Activated CD8-positive, alpha-beta memory T cell treated with anti-CD3 and anti-CD28 coated beads for 1 hour (primary cell): ENCODE measurements at places on chromosomes 6 and 20.

DNA sequence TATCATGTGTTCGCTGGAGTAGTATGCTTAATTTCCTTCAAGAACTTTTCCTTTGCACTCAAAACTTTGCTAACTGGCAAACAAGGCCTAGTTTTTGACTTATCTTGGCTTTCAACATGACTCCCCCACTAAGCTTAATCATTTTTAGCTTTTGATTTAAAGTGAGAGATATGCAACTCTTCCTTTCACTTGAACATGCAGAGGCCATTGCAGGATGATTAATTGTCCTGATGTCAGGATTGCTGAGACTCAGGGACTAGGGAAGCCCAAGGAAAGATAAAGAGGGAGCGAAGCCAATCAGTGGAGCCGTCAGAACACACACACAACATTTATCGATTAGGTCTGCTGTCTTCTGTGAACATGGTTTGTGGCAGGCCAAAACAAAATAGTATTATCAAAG lies 491.4 kb downstream of the CBLN4 start:
- no peak for DNase-seq

DNA sequence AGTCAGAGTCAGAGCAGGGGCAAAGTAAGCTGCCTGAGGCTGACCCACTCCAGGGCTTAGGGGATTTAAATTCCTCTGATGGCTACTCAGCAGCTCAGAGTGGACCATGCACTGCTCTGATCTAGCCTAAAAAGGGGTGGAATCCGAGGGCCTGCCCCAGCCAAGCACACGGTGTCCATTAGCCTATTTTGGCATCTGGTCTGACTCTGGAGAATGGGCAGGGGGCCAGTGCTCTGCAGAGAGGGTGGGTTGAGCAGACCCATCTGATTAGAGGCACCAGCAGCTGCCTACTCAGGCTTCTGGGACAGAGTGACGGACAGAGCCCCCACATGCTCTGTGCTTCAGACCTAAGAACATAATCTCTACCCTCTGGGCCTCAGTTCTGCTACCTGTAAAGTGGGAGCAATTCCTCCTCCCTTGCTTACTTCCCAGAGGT lies 25.9 kb upstream of the TGM2 start:
- DNase-seq, result no peak

- DNase-seq, result no peak
Measured at GRCh38 chr6:150307520-150307919, 61.3 kb upstream of the IYD start.

GRCh38 chr6:39420300-39421265 lies 98.1 kb upstream of the KCNK16 start:
- DNase-seq, result no peak

- no peak for DNase-seq
Measured at GRCh38 chr6:35008858-35009257, 119.8 kb downstream of the ANKS1A start.

DNA sequence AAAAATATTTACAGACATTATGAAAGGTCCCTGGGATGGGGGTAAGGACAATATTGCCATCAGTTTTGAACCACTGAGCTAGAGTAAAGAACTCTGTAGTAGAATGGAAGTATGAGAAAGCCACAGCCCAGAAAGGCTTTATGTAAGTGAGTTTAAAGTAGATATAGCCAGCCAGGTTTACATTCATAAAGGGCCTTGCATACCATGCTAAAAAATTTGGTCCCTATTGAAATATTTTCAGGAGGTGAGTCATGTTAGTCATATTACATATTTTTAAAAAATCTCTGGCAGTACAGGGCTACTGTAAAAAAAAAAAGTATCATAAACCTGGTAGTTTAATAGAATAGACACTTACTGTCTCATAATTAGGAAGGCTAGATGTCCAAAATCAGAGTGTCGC lies 3.5 kb downstream of the ZKSCAN8 start:
- DNase-seq, result no peak

DNA sequence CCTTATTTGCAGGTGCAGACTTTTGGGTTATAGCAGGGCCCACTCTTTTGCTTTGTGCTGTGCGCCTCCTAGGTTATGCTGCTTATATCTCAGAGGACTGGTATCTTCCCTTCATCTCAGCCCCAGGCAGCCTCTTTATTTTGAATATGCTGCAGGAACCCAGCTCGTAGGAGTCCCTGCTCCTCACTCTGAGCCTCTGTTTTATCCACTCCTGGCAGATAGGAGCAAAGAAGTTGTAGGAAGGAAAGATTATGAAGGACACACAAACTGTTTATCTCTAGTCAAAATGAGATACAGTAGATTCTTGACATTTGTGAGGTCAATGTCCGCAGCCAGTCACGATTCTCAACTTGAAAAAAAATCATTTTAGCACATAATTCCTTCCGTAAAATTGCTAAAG lies 15.6 kb downstream of the L3MBTL3 start:
- DNase-seq, result no peak

DNA sequence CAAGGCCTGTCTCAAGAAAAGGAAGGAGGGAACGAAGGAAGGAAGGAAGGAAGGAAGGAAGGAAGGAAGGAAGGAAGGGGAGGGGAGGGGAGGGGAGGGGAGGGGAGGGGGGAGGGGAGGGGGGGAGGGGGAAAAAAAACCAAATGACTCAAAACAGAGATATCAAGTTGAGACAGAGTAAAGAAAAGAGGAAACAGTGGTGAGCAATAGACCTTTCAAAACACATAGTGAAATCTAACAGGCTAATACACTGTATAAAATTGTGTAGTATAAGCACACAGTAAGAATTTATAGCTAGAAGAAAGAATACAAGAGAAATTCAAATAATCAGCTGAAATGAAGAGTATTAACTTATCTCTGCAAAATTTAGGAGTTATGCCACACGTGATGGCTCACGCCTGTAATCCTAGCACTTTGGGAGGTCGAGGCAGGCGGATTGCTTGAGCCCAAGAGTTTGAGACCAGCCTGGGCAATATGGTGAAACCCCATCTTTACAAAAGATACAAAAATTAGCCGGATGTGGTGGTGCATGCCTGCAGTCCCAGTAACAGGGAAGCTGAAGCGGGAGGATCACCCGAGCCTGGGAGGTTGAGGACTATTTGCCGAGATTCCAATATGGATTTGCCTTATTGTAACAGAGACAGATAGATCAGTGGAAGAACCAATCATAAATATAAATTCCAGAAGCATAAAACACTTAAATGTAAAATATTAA lies 123.2 kb downstream of the PRND start:
- DNase-seq, result no peak

DNA sequence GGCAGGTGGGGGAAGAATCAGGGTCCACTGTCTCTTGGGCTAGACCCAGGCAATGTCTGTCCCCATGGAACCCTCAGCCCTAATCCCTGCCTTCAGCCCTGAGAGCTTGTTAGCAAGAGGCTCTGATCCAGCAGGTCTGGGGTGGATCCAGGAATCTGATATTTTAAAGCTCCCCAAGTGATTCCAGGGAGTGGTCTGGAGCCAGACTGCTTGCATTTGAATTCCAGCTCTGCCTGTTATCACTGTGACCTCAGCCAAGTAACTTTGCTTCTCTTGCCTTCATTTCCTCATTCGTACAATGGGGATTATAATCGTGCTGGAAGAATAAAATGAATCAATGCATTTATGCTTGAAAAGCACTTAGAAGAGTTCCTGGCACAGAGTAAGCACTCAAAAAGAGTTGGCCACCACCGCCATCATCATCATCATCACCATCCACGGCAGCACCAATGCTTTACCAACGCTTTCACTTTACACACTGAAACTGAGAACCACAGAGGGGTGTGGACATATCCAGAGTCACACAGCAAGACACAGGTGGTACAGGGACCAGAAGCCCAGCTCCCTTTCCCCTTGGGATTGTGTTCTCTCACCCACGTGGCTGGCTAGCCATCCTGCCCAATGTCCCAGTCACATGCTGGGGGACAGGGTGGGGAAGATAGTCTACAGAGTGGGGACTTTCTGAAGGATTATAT lies 75.7 kb upstream of the RALY start:
- DNase-seq, result no peak

GRCh38 chr20:14696937-14697336 lies 359.5 kb upstream of the FLRT3 start:
- no peak for DNase-seq

DNA sequence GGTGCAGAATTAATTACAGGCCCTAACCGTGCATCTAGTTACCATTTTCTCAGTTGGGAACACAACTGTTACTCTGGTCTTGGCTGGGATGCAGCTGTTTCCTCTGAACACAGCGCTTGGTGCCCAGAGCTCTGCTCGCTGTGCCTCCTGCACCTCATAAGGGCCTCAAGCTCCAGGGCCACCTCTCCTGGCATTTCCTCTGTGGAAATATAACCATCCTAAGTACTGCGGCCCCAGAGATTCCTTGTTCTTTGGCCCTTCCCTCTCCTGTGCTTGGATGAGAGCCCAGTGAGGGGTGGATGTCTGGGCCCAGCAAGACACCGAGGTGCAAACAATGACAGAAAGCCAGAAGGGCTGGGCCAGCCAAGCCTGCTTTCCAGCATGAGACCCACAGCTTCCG lies 169.9 kb upstream of the CST7 start:
- no peak for DNase-seq

DNA sequence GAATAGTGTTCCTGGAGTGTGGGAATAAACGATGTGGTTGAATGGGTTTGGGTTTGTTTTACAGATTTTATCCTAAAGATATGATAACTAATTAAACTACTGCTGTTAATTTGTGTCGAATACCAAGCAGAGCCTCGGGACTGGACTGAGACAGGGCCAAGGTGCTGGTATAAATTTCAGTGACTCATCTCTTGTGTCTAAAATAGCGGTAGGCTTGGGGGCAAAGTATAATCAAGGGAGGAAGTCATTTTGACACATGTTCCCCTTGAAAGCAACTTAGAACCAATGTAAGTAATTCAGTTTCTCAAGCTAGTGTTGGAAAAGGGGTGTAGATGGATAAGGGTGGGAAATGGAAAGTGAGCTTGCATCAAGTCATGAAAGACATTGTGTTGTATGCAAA lies 108.4 kb downstream of the PLCB4 start:
- no peak for DNase-seq

DNA sequence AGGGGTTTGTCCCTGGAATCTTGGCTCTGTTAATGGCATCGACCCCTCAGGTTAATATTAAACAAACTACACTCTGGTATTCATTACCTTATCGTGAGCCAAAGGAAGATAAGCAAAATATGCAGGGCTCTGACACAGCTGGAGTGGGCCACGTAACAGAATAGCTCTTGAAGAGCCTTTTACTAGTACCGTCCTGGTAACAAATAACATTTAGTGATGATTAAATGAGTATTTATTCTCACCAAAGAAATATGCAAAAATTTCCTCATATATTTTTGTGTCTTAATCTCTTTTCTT lies 20.1 kb upstream of the UTRN start:
- no peak for DNase-seq

- DNase-seq, result no peak
Measured at GRCh38 chr6:26301638-26302037, 63.4 kb upstream of the BTN3A2 start.

GRCh38 chr20:41170386-41171105 lies 33.2 kb downstream of the PLCG1 start:
- DNase-seq, result no peak

GRCh38 chr20:38833857-38834164 lies 28.3 kb downstream of the PPP1R16B start:
- no peak for DNase-seq

DNA sequence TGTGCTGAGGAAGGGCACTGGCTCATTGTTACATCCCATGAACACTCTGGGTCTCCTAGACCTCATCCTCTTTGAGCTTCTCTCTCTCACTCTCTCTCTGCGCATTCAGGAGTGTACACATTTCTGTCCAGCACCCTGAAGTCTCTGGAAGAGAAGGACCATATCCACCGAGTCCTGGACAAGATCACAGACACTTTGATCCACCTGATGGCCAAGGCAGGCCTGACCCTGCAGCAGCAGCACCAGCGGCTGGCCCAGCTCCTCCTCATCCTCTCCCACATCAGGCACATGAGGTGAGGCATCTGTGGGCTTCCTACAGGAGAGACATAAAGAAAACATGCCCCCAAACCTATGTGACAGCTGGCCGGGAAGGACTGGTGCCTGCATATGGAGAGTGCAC lies 286.8 kb downstream of the ESR1 start:
- DNase-seq, result no peak

DNA sequence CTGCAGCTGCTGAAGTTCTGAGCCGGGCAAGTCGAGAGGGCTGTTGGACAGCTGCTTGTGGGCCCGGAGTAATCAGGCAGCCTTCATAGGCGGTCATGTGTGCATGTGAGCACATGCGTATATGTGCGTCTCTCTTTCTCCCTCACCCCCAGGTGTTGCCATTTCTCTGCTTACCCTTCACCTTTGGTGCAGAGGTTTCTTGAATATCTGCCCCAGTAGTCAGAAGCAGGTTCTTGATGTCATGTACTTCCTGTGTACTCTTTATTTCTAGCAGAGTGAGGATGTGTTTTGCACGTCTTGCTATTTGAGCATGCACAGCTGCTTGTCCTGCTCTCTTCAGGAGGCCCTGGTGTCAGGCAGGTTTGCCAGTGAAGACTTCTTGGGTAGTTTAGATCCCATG lies 21.2 kb upstream of the MAPK13 start:
- no peak for DNase-seq

DNA sequence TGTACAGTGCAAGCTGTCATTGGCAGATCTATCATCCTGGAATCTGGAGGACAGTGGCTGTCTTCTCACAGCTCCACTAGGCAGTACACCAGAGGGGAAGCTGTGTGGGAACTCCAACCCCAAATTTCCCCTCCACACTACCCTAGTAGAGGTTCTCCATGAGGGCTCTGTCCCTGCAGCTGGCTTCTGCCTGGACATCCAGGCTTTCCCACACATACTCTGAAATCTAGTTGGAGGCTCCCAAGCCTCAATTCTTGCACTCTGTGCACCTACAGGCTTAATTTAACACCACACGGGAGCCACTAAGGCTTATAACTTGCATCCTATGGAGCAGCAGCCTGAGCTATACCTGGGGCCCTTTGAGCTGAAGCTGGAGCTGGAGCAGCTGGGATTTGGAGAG lies 43.0 kb upstream of the TRIM39 start:
- no peak for DNase-seq

- no peak for DNase-seq
Measured at GRCh38 chr6:125375821-125376220, 74.1 kb upstream of the HDDC2 start.

- DNase-seq, result no peak
Measured at GRCh38 chr20:15902493-15902892, 670.8 kb downstream of the KIF16B start.

- DNase-seq, result no peak
Measured at GRCh38 chr6:150528648-150529285, 70.9 kb upstream of the PLEKHG1 start.

DNA sequence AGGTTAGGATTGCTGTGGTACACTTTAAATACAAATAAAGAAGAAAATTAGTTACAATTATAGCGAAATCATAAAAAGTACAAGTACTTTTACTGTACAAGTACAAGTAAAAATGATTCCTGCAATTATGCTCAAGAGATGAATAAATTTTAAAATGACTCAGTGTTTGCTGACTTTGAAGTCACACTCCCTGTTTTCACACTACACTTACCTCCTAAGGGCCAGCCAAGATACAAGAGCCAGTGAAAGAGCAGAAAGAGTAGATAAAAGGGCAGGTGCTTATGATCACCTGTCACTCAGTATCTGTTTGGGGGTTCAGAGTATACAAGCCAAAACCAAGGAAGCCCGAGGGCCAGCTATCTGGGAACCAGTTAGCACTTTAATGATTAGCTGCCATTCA lies 41.0 kb upstream of the COL21A1 start:
- DNase-seq, result no peak
